ENCODE measurements at places on chromosomes 2 and 18. TPM values are rescaled to one million over a fixed set of nuclear protein-coding genes. Genes with fewer than 3 reads are reported as not detected.
A peak's percentile ranks its signal among the peaks of the same experiment; 100 is the strongest.

The PTMA gene
- 998 TPM for total RNA-seq

The SNTG2 gene
- total RNA-seq: 8.7 TPM

The MEIS1 gene
- total RNA-seq: 4.2 TPM

DNA sequence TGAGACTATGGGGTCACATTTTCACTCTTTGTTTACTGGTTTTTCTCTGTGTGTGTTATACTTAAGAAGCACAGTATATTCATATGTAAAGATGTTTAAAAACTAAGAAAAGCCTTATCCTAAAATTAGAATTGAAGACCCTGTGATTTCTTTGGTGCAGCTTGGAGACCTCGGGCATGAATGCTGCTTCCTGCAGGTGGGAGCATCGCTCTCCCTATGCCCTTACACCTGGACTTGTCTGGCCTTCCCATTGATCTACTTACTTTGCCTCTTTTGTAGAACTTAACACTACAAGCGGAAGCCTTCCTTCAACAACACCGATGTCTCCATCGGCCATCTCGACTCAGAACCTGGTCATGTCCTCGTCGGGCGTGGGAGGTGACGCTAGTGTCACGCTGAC lies 114.5 kb downstream of the ZNF236 start:
- no peak for DNase-seq
- H3K27ac ChIP-seq: no peak overlapping the region
- no peaks in the 10 kb centered on the region for H3K27me3 ChIP-seq

- DNase-seq: no peak
- no peak overlapping the region for H3K4me3 ChIP-seq
- H3K27ac ChIP-seq: peak overlapping the region; percentile 73
- peaks cover 16% of the 10 kb centered on the region for H3K4me1 ChIP-seq
- no peaks in the 10 kb centered on the region for H3K27me3 ChIP-seq
Observed at GRCh38 chr2:42314892-42315468, 46.0 kb downstream of the COX7A2L start.

DNA sequence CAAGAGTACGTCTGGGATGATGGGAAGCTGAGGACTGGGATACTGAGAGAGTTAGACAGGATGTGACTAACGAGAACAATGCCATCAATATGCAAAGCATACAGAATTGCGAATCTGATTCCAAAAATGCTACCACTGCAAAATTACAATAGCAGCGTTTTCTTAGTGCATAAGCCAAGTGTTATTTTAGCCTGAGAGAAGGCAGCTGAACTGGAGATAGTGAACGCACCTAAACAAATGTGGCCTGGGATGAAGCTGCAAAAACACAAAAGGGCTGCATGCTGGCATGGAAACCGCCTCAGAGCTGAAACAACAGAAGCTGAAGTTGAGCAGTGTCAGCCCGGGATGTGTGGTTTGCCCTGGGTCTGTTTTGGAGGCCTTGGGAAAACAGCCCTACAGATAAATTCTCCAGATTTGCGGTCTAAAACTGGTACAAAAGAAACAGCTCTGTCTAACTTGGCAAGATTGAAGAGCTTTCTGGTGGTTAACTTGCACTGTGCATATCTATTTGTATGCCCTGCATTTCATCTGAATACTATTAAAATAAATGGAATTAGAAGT lies 45.5 kb downstream of the LYPD6 start:
- H3K4me1 ChIP-seq: 0 out of 2 replicates have a peak, but pooled peaks cover 6% of the 10 kb centered on the region
- H3K4me3 ChIP-seq: no peak overlapping the region
- no peak overlapping the region for H3K27ac ChIP-seq
- H3K36me3 ChIP-seq: no peaks in the 10 kb centered on the region

The SOX11 gene
- total RNA-seq: 0.05 TPM

GRCh38 chr2:165070076-165070475 lies 114.8 kb upstream of the SLC38A11 start:
- no peaks in the 10 kb centered on the region for H3K27me3 ChIP-seq
- peaks cover 25% of the 10 kb centered on the region for H3K4me1 ChIP-seq
- peak; percentile 19 for DNase-seq

- no peaks in the 10 kb centered on the region for H3K27me3 ChIP-seq
- no peak for DNase-seq
- H3K4me1 ChIP-seq: peaks cover 48% of the 10 kb centered on the region
- no peak overlapping the region for H3K4me3 ChIP-seq
- H3K36me3 ChIP-seq: no peaks in the 10 kb centered on the region
- peak overlapping the region; percentile 47 for H3K27ac ChIP-seq
Observed at GRCh38 chr18:9627642-9628041, 13.3 kb upstream of the PPP4R1 start.

GRCh38 chr2:109727929-109728447 lies 66.1 kb upstream of the RGPD5 start:
- no peak overlapping the region for H3K27ac ChIP-seq
- H3K4me3 ChIP-seq: no peak overlapping the region
- H3K36me3 ChIP-seq: no peaks in the 10 kb centered on the region

GRCh38 chr18:74316257-74317170 lies 875 bp downstream of the C18orf63 start:
- peaks cover 26% of the 10 kb centered on the region for H3K4me1 ChIP-seq
- H3K27me3 ChIP-seq: no peaks in the 10 kb centered on the region
- peak; percentile 84 for DNase-seq
- H3K4me3 ChIP-seq: no peak overlapping the region
- peak overlapping the region; percentile 85 for H3K27ac ChIP-seq

GRCh38 chr18:7303316-7304060 lies 72.6 kb downstream of the LRRC30 start:
- no peaks in the 10 kb centered on the region for H3K4me1 ChIP-seq
- no peak overlapping the region for H3K4me3 ChIP-seq
- H3K27me3 ChIP-seq: no peaks in the 10 kb centered on the region

DNA sequence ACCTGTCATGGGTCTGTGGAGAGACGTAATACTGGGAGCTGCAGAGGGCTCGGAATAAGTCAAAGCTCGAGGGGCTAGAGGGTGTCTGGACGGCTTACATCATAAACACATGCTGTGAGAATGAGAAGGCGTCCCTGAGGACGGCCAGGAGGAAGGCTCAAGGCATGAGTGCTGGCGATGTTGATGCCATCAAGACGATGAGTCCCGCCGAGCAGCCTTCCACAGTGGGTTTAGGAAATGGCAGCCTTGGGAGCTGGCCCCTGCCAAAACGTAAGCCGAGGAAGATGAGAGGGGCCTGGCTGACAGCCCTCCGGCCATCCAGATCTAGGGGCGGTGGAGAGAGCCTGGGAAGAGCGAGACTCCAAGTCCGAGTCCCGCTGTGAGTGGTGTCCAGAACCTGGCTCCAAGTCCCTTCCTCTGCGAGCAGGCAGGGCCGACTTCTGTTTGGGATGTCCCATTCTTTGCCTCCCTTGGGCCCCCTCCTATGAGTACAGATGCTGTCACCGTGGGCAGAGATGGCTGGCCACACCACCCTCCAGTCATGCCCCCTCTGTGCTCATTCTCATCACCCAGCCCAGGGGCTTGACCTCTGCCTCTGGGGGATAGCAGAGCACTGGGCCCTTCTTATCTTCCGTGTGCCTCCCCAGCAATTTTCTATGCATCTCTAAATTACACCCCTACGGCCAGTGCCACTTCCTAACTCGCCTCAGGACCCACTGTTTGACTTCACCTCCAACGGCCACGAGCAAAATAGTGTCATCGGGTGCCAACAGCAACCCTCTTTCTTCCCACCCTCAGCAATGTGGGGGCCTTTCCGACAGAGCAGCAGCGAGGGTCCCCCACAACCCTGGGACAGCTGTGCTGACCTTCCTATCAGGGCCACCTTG lies 175.7 kb downstream of the FAM210A start:
- no peak for DNase-seq
- H3K4me1 ChIP-seq: no peaks in the 10 kb centered on the region
- H3K36me3 ChIP-seq: no peaks in the 10 kb centered on the region

The SP140 gene
- 2.2 TPM for total RNA-seq

GRCh38 chr2:120490091-120490798 lies 144.3 kb downstream of the INHBB start:
- H3K36me3 ChIP-seq: no peaks in the 10 kb centered on the region
- H3K27me3 ChIP-seq: no peaks in the 10 kb centered on the region
- H3K4me1 ChIP-seq: peaks cover 4% of the 10 kb centered on the region
- no peak overlapping the region for H3K4me3 ChIP-seq
- no peak for DNase-seq

GRCh38 chr18:23882616-23883276 lies 131.8 kb upstream of the TTC39C start:
- H3K4me1 ChIP-seq: no peaks in the 10 kb centered on the region
- H3K4me3 ChIP-seq: no peak overlapping the region
- H3K36me3 ChIP-seq: no peaks in the 10 kb centered on the region
- no peak overlapping the region for H3K27ac ChIP-seq
- no peak for DNase-seq
- H3K27me3 ChIP-seq: no peaks in the 10 kb centered on the region

The CREG2 gene
- total RNA-seq: not detected

DNA sequence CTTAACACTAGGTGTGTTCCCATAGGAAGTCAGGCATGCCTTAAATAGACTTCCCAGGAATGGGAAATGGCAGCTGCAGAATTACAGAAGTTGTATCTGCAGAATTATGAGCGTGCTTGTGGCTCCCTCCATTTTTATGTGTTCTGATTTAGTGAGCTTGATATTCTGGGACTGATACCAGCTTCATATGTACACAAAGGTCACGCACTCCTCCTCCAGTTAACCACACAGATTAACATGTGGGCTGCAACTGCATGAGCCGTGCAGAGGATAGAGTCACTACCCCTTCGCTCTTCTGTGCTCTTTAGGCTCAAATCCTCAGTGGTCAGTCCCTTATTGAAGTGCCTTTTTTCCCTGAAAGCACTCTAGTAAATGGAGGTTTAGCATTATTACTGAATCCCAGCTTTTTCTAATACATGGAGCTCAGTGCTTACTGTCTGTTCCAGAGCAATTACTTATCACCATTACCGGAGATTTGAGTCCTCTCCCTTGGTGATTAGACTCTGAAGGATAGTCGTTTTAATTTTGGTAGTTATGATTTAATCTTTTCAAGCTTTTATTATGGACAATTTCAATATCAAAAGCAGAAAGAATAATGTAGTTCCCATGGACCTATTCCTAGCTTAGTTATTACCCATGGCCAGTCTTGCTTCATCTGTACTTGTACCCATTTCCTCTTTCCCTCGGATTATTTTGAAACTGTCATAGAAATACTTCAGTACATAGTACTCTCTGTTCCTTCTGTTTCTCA lies 238.3 kb downstream of the PRKCE start:
- DNase-seq: no peak
- no peaks in the 10 kb centered on the region for H3K27me3 ChIP-seq
- H3K27ac ChIP-seq: no peak overlapping the region
- H3K36me3 ChIP-seq: no peaks in the 10 kb centered on the region
- no peaks in the 10 kb centered on the region for H3K4me1 ChIP-seq

GRCh38 chr2:111701798-111702118 lies 182.2 kb downstream of the ANAPC1 start:
- DNase-seq: peak; percentile 28
- H3K27me3 ChIP-seq: no peaks in the 10 kb centered on the region
- H3K4me3 ChIP-seq: no peak overlapping the region
- no peak overlapping the region for H3K27ac ChIP-seq
- peaks cover 33% of the 10 kb centered on the region for H3K4me1 ChIP-seq

DNA sequence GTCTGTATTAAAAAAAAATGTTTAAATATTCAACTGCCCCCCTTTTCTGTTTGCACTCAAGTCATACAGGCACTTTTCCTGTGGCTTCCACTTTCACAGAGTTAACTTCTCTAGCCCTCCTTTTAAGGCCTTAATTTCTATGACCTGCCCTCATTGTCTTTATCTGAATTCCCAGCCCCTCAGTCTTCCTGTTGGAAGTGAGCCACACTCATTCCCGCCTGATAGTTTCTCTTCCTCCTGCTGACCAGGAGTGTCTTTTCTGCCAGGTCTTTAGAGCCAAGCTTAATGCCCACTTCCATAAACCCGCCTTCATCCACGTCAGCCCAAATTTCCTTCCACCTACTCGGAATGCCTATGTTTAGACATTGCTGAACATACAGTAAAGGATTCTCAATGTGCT lies 10.5 kb downstream of the COPS8 start:
- H3K4me1 ChIP-seq: peaks cover 44% of the 10 kb centered on the region
- peaks cover 82% of the 10 kb centered on the region for H3K36me3 ChIP-seq
- no peaks in the 10 kb centered on the region for H3K27me3 ChIP-seq

- peaks cover 6% of the 10 kb centered on the region for H3K27me3 ChIP-seq
- no peak overlapping the region for H3K4me3 ChIP-seq
Observed at GRCh38 chr2:179518830-179519229, 254.2 kb upstream of the SESTD1 start.

DNA sequence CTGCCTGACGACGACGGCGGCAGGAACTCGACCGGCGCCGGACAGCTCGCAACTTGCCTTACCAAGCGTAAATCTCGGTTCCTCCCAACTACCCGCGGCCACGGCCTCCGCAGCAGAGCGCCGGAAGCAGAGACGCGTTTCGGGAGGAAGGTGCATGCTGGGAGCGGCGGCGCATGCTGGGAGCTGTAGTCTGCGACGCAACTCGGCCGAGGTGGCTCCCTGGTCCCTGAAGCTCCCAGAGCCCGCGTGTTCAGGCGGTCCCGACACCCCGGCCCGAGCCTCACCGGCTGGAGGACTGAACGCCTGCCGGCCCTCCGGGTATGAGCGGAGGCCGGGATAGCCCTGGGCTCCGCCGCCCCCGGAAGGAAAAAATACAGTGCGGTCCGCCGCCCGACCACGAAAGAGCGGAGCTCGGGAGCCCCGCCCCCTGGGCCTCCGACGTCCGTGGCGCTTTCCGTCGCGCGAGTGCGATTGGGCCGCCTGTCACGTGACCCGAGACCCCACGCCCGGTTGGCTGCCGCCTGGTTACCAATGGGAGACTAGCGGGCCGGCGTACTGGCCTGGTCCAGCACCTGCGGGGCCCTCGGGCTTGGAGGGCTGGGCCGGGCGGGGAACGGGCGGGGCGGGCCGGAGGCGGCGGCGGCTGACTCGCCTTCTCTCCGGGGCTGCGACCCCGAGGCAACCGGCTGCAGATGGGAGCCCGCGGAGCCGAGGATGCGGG lies at the start of gene CAPN10:
CAPN10 (plus strand) TSS at position 537 of the 721 bp plus-strand sequence; CDS start at position 715, 178 bp downstream.
- peaks cover 15% of the 10 kb centered on the region for H3K4me1 ChIP-seq
- peak within 1 kb of the TSS; percentile 56 for H3K27ac ChIP-seq
- no peaks in the 10 kb centered on the region for H3K27me3 ChIP-seq
- peaks cover 23% of the 10 kb centered on the region for H3K36me3 ChIP-seq

DNA sequence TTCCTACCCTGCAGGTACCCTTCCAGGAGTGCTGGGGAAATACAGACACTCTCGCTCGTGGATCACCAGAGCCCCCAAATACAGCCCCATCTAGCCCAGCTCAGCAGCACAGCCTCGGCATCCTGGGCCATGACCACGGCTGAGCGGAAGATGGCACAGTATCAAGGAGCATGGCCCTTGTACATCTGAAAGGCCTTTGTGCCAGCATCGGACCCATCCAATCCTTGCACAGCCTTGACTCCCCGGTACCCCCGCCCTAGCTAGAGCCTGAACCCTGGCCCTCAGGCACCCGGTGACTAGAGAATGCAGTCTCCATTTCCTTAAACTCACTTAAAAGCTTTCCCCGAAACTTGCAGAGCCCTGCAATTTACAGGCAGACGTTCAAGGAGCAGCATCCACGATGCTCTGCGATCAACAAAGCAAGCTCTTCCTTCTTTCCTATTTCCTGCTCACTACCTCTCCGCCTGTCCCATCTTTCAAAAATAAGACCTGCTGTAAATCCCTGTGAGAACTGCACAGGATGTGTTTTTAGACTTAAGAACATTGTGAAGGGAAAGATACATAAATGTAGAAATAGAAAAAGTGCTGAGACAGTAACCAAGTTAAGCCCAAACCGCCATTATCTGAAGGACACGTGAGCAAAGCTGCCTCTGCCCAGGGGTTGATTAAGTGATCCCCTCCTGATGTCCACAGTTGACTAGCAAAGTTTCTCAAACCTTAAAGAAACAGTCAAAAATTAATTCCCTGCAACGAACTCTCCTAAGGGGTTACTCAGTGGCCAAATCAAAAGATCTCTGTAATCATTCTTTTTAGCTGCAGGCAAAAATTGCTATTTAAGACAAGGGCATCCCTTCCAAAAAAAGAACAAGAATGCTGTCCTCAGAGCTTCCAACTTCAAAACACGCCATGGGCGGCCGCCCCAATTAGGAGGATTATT lies 48.5 kb downstream of the ZNF516 start:
- no peaks in the 10 kb centered on the region for H3K27me3 ChIP-seq
- DNase-seq: no peak
- H3K36me3 ChIP-seq: peaks cover 16% of the 10 kb centered on the region
- H3K4me3 ChIP-seq: no peak overlapping the region

The NHEJ1 gene
- 13.0 TPM for total RNA-seq
